ENCODE measurements at places on chromosomes 11 and 22. TPM values are rescaled to one million over a fixed set of nuclear protein-coding genes. Genes with fewer than 3 reads are reported as not detected.

DNA sequence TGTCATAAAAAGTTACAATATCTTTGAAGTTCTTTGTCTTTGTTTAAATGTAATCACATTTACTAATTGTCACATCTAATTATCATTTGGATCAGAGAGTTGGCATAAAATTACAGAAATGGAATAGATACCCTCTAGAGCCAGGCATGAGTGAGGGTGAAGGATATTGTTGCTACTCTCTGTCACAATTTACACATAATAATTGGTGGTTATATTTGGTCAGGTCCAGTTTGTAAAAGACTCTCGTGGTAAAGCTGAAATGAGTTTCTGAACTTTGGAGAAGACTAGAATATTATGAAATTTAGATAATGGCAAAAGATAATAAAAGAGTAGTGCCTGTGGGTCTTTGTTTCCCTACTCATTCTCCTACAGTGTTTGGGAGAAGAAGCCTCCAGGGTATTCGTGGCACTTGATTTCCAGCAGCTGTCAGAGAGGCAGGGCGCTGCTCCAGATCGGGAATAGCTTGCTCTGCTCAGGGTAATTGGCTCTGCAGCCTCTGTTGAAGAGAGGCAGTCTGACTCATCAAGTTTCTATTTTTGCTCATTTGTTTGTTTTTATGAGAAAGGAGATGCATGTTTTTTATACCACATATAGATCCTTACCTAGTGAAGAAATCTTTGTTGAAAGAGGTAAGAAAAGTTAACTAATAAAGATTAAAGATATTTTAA lies 349.9 kb downstream of the CNTN5 start:
- no peak for ATAC-seq

DNA sequence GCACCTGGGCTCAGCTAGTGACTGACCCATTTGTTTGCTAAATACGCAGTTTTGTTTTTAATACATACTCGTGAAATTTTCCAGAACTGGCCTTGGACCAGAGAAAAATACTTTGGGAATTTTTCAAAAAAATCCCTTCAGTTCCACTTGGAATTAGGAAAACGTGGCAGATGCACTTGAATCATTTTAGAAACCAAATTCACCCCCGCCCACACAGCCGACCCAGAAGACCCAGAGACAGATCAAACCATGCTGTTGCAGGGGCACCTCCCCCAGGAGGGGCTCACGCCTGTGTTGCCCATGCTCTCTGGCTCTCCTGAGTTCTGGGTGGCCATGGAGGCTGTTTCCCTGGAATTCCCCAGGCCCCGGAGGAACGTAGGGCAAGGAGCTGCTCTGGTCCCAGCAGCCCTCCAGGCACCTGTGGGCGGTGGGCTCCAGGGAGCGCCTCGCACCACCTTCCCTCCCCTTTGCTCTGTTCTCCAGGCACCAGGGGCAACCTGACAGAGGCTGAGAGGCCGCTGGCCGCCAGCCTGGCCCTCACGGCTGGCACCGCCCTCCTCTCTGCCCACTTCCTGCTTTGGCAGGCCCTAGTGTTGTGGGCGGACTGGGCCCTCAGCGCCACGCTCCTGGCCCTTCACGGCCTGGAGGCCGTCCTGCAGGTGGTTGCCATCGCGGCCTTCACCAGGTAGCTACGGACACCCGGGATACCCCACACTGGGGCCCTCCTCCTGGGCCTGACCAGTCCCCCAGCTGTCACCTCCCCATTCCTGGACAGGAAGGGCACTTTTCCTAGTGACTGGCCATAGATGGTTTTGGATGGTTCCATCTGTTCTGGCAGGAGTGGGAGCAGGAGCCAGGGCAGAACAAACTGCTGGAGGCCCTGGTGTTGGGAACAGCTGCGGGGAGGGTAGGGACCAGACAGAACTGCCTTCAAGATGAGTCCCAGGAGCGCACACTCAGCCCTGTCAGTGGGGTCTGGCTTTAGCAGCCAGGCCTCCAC lies 3.3 kb upstream of the EPS8L2 start:
- ATAC-seq, result no peak

- ATAC-seq, result peak; percentile 93
Observed at GRCh38 chr22:20020533-20021195, at the start of gene TANGO2. TSS of gene TANGO2 (plus strand) at chr22:20021110. CDS start at chr22:20036799, 15,689 bp downstream.

DNA sequence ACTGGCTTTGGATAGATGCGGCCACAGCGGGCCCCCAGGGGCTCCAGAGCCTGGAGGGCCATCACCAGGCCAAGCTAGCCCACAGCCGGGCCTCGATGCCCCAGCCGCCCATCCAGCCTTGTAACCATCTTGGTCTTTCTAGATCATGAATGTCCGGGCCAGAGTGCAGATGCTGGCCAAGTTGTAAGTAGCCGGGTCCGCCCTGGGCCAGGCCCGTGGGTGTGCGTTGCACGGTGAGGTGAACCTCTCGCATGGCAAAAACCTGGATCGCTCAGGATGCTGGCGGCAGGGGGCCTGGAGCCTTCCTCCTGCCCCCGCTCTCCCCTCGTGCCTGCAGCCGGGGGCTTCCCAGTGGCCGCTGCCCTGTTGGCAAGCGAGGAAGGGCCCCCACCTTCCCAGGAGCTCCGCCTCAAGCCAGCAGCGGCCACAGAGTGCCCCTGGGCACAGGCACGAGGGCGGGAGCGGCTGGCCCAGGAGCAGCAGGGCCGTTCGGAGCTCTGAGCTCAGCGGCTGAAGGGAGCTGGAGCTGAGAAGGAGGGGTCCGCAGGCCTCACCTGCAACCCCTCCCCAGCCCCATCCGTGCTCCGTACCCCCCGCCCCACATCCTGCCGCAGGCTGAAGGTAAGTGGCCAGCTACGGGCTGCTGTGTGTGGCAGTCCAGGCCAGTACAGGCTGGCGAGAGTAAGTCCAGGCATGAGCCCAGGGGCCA lies 10.9 kb upstream of the MRPL23 start:
- ATAC-seq, result no peak

- no peak for ATAC-seq
Observed at GRCh38 chr11:3145206-3145520, 19.9 kb downstream of the OSBPL5 start.

- no peak for ATAC-seq
Observed at GRCh38 chr22:42856179-42856864, 751 bp downstream of the ARFGAP3 start.

- ATAC-seq, result no peak
Observed at GRCh38 chr11:99934008-99934407, 753.1 kb upstream of the ARHGAP42 start.

GRCh38 chr11:10824888-10825287 lies 16.2 kb upstream of the EIF4G2 start:
- peak; percentile 26 for ATAC-seq

The RAB36 gene
- total RNA-seq, result 4.1 TPM

GRCh38 chr11:11813288-11813962 lies 28.3 kb upstream of the USP47 start:
- ATAC-seq, result peak; percentile 36

GRCh38 chr11:46118702-46119351 lies 2.4 kb downstream of the PHF21A start:
- ATAC-seq, result no peak

DNA sequence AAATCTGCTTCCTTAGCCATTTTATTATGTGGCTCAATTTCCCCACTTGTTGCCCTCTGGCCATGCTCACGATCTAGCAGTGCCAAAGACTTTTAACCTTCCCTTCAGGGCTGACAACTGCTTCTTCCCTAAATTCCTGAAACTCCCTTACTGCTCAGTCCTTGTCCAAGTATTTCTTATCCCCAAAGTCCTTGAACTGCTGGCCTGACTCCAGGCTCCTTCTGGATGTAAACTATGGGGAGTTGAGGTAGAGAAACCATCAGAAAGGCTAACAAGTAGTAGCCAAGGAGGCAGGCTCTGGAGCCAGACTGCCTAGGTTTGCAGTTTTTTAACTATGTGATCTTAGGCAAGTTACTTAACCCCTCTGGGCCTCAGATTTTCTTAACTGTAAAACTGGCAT lies 258.7 kb upstream of the CCDC90B start:
- ATAC-seq, result no peak

GRCh38 chr22:42222140-42222539 lies 48.3 kb downstream of the TCF20 start:
- ATAC-seq, result no peak

The HMBS gene
- total RNA-seq, result 23.7 TPM

The PANX2 gene
- 0.92 TPM for total RNA-seq

DNA sequence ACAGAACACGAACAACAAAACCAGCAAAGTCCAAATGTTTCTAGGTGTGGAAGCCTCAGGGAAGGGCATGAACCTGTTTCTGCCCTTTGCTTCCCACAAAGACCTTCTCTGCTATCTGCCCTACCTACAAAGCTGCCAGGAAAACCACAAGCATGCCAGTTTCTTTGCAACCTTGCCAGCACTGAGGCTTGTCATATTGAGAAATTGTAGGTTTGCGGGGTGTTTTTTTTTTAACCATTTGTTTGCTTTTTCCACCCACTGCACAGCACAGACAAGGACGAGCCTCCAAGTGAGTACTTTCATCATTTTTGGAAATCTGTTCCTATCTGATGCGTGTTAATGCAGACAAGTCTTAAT lies 12.8 kb downstream of the PARVG start:
- ATAC-seq, result peak; percentile 14

The MUC2 gene
- 0.08 TPM for total RNA-seq

DNA sequence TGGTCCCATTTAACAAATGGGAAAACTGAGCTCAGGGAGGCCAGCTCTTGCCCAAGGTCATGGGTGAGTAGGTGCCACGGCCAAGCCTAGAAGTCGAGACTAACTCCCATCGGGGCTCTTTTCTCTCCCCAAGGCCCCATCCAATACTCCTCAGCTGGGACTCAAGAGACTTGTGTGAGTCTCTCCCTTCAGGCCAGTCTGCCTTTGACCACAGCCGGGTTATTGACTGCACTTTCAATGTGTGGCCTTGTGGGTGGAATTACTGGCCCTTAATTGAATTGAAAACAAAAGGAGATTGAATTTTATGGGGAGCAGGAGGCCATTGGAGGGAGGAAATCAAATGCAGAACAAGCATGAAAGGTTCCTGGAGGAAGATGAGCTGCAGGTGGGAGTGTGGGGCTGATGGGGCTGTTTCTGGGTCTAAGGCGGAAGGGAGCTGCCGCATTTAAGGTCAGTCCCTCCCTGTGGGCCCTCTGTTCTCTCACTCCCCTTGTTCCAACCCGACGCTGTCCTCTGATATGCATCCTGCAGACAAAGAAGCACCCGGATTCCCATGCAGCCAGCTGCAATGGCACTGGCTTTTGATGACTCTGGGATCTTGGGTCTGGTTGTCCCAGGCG lies 552.8 kb downstream of the MIAT start:
- no peak for ATAC-seq

DNA sequence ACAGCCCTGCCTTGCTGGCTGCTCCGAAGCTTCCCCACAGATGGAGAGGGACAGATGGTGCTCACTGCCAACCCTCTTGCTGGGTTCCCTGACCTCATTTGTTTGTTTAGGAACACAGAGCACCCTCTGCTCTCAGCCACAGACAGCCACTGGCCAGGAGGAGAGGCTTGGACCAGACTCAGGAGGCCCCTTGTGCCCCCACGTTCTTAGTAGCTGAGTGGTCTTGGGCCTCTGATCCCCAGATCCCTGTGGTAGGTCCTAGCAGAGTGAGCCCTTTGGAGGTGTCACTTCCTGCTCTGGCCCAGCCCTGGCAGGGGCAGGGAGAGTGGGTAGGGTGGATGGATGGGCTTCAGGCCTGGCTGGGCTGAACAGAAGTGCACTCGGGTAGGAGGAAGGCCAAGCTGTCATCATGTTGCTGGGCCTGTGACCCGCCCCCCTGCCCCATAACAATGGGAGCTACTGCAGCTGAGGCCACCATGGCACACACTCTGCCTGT lies 84.0 kb downstream of the DHCR7 start:
- no peak for ATAC-seq

The OR9Q1 gene
- total RNA-seq, result not detected

GRCh38 chr11:68039526-68040086 lies 781 bp downstream of the TCIRG1 start:
- ATAC-seq, result no peak

DNA sequence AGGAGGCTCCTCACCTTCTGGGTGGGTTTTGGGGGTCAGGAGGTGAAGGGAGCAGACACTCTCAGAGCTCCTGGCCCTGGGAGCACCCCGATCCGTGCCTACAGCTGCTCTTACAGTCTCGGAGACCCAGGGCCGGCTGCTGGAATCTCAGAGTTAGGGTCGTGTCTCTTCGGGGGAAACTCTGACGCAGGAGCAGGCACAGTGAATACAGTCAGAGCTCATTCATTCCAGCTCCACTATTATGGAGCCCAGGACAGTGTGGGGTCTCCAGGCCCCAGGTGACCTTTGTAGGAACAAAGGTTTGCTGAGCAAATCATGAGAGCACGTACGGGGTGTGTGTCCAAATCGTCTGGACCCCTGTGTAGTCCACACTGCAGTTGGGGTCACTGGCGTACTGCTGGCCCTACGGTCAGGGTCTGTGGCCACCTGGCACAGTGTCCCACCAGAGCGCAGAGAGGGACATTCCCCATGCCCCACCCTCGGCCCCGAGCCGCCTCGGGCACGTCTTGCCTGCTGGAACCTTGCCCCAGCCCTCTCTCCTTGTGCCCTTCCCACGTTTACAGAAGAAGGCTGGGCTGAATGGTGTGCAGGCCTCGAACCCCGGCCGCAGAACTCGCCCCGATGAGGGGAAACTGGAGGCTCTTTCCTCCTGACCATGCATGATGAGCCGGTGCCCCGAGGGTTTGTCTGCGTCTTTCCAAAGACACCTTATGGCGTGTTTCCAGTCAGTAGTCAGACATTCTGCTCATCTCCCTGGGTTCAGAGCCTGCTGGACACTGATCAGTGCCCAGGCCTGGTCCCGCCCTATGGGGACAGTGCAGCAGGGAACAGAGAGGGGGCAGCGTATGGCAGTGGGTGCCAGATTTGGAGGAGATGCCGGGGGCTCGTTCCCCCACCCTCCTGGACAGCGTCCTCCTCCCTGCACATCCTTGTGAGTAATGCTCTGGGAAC lies 1166.6 kb downstream of the BRD1 start:
- ATAC-seq, result no peak

The TSKU gene
- 50.7 TPM for total RNA-seq

- ATAC-seq, result no peak
Observed at GRCh38 chr11:25769287-25769686, 562.6 kb upstream of the ANO3 start.

GRCh38 chr22:26766510-26767350 lies 109.3 kb downstream of the MIAT start:
- no peak for ATAC-seq

The NLRP14 gene
- not detected for total RNA-seq

GRCh38 chr11:62146476-62147200 lies 22.8 kb downstream of the INCENP start:
- no peak for ATAC-seq

DNA sequence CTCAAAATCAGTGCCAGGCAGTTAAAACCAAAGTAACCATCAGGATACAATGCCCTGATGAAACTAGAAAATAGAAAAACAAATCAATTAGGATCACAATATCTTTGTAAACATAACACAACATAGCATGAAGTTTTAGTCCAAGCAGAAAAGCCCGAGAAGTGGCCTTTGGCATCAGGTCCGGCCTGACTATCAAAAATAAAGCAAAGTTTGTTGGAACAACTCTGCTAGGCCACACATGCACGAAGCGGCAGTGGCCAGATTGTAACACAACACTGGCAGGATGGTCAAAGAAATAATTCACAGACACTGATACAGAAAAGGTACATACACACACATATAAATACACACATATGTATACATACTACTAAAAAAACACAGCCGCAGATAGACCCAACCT lies 26.9 kb downstream of the CDON start:
- ATAC-seq, result no peak

Data from esophagus mucosa (tissue), 1 donor.